ENCODE measurements at places on chromosomes 3 and 15.

- DNase-seq: no peak
Observed at GRCh38 chr15:85579957-85580694, 199.7 kb downstream of the AKAP13 start.

GRCh38 chr3:111864821-111865656 lies 6.0 kb downstream of the PHLDB2 start:
- no peak for DNase-seq

DNA sequence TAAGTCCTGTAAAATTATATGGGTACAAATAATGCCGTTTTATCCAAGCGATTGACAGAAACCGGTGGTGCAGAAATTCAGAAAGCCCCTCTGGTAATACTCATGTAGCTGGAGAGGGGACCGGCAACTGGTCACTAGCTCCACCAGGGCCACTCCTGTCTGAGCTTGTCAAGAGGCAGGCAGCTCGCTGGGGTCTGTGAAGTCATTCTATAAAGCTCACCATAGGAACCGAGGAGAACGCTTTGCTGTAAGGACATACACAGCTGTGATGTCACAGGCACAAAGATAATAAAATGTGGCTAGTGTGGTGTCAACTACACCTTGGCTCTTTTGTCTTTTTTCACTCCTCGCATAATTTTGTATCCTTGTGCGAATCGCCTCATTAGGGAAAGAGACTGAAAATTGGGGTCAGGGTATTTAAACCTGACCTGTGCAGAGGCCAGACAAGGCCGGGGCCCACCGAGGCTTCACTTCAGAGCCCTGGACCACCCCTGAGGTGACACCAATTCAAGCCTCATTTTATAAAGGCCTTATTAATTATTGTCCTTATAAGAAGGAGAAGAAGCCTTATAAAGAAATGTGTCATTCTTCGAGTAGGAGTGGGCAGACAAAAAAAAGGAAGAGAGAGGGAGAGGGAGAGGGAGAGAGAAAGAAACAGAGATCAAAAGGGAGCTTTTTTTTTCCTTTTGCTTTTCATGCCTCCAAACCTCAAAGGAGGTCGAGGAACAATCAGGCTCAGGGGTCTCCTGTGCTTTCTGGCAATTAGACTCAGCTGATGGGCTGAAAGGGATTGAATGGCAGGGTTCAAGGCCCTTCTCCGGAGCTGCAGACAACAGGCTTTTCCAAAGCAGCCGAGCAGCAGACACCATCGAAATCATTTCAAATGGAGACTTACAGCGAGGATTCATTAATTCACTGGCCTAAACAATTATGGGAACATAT lies 813.3 kb upstream of the ARRDC4 start:
- DNase-seq: no peak

GRCh38 chr15:61811952-61812351 lies 248.3 kb downstream of the VPS13C start:
- DNase-seq: no peak

DNA sequence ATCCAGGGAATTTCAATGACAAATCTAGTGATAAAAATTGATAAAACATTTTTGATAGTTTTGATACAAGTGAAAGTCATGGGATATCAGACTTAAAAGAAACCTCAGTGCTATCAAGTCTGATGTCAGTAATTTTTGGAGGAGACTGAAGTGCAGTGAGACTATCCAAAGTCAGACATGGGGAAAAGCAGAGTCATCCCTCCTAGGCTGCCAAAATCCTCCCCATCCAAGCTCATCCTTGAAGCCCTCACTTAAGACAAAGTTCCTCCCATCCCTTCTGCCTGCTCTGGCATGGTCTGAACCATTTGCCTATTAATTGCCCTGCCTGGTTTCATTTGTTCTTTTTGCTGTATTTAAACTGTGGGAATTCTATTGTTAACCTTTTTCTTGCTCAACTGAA lies 456.9 kb upstream of the UBE2E2 start:
- no peak for DNase-seq

- no peak for DNase-seq
Observed at GRCh38 chr3:98875535-98875934, 26.0 kb downstream of the DCBLD2 start.

- no peak for DNase-seq
Observed at GRCh38 chr15:69854521-69855181, 243.1 kb downstream of the TLE3 start.

GRCh38 chr3:85041001-85041400 lies 82.2 kb downstream of the CADM2 start:
- DNase-seq: no peak

DNA sequence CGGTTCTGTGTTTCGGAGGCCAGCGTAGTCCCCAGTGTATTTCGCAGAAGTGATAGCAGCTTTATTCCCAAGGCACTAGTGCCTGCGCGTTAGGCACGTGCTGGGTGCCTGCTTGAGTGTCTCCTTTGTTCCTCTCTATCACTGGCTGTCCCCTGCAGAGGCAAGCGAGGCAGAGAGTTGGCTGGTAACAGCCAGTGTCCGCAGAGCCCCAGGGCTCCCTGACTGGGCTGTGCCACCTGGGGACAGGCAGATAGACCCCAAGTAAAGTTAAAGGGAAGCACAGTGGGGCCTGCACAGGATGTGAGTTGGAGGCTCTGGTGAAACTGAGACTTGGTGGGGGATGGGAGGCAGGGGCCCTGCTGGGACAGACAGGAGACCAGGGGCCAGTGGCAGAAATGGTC lies 50.7 kb downstream of the APBA2 start:
- no peak for DNase-seq

DNA sequence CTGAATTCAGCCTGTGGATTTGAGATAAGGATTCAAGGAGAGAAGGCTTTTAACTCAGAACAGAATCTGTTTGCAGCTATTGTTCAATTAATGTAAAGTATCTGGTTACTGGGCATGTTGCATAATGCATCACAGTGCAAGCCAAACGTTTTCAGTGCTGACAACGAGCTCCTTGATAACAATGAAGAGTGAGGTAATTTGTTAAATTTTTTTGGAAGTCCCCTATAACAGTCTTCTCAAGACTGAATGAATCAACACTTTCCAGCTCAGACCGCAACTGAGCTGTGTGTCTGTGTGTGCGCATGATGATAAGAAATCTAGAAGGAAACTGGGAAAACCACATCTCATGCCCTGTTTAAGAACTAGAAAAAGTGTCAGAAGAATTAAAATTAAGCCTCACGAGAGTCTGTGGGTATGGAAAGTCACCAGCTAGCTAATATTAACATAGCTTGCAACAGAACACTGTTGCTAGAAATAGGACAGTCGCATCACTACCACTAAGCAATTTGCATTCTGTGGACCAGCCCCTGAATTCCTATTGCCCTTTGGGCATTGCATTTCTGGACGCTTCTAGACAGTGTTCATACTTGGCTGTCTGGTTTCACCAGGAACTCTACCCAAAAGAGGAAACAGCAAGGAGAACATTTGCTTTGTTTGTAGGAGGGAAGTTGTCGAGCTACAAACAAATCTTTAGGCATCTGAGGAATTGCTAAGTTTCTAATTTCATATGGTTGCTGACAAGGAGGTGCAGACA lies 43.7 kb upstream of the ATP2C1 start:
- no peak for DNase-seq

GRCh38 chr3:194736277-194736895 lies 50.7 kb downstream of the FAM43A start:
- DNase-seq: no peak
